ENCODE measurements at places on chromosomes 6 and 20.

DNA sequence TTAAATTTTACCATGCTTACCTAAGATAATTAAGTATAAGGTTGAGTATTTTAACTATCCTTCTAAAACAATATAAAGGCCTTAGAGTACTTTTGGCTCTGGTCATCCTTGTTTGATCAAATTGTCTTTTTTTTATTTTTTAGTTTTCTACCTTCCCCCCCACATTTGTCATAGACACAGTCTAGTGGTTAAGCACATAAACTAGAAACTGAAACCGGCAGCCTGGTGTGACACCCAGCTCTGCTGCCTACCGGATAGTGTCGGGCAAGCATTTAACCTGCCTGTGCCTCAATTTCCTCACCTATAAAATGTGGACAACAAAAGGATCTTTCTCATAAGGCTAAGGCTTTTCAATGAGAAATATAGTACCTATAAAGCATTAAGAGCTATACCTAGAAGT lies 21.6 kb upstream of the TULP4 start:
- DNase-seq: no peak

DNA sequence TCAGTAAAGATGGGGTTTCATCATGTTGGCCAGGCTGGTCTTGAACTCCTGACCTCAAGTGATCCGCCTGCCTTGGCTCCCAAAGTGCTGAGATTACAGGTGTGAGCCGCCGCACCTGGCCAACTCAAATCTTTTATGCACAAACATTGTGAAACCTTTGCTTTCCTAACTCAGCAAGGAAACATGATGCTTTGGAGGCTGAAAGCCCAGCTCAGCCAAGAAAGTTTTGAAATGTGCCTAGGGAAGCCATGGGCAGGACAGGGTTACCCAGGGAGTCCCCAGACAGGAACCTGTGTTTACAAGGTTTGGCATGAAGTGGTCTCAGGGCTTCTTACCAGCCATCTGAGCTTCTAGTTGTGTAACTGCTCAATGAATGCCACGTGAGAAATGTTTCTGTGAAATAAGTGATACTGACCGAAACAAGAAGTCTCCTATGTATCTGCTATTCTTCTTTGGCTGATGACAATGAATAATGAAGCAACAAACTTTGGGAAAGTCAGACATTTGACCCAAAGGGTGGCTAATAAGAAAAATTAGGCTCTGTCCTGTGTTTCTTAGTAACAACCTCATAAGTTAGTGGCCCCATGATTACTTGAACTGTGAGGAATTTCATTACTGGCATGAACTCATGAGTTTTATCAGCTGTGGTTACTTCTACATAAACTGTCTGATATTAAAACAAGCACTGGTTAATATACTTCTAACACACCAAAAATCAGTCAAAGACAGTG lies 163.5 kb downstream of the KIF6 start:
- no peak for DNase-seq

- DNase-seq: no peak
These were observed 234.5 kb upstream of the AGPAT4 start for GRCh38 chr6:161508341-161508740.

- DNase-seq: no peak
These were observed 3.9 kb downstream of the ETV7 start for GRCh38 chr6:36383606-36384005.

- no peak for DNase-seq
These were observed 15.9 kb upstream of the MDGA1 start for GRCh38 chr6:37713529-37714119.

DNA sequence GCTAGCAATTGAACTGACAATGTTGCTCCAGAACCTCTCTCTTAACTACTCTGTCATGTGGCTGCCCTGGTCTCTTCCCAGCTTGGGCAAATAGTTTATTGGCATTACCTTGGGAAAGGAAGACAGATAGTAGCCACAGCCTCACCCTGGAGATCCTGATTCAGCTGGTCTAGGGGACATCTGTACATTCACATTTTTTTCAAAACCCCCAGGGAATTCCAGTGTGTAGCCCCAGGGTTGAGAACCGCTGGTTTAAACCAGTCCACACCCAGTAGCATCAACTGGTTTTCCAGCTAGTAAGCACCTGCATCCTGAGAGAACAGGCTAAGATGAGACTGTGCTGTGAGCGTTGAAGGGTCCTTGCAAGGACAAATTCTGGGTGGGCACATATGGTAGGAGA lies 9.6 kb downstream of the SCUBE3 start:
- no peak for DNase-seq

- no peak for DNase-seq
These were observed 17.3 kb downstream of the TREM1 start for GRCh38 chr6:41269166-41269565.

- DNase-seq: no peak
These were observed 8.6 kb downstream of the GJA1 start for GRCh38 chr6:121443971-121444541.

DNA sequence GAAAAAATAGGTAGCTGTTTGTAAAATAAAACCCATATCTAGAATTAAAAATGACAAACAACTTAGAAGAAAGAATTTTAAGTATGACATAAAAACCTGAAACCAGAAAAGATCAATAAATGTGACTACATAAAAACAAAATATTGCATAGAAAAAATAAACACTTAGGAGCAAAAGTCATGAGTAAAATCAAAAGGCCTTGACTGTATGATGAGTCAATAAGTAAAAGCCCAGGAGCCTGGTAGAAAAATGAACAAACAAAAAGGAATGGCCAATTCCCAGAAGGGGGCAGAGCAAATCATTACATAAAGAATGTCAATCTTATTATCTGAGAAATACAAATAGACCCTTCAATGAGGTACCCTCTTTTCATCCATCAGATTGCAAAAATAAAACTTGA lies 20.7 kb upstream of the ENPP1 start:
- DNase-seq: no peak

GRCh38 chr6:89197141-89197540 lies 20.0 kb downstream of the GABRR1 start:
- no peak for DNase-seq

- no peak for DNase-seq
These were observed 477.1 kb upstream of the SPTLC3 start for GRCh38 chr20:12531626-12532025.

DNA sequence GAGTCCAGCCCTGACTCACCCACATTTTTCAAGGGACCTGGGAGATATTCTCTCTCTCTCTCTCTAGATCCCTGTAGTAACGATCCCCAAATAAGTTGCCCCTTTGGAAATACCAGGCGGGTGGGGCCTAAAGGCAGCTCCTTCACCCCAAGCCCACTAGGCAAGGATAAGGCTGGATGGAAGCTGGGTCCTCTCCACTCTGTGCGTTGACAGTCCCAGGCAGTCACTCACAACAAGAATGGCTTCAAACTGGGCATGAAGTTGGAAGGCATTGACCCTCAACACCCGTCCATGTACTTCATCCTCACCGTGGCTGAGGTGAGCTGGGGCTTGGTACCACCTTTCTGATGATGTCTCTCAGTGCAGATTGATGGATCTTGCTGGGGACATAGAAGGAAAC lies 21.6 kb downstream of the L3MBTL1 start:
- DNase-seq: no peak

DNA sequence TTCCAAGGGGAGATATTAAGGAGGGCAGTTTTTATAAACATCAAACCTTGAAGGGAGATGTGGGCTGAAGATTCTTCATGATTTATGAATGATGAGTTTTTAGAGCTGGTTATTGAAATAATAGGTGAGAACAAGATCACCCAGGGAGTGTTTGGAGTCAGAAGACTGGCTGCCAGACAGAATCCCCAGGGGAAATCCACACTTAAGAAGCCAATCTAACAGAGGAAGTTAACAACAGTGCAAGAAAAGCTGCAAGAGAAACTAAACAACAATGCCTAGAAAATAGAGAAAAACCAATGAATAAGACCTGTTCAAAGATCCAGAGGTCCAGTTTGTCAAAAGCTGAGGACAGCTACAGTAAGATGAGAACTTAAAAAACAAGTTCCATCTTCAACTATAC lies 167.9 kb upstream of the MAN1A1 start:
- DNase-seq: no peak

GRCh38 chr20:845941-846893 lies 12.7 kb downstream of the FAM110A start:
- DNase-seq: no peak

DNA sequence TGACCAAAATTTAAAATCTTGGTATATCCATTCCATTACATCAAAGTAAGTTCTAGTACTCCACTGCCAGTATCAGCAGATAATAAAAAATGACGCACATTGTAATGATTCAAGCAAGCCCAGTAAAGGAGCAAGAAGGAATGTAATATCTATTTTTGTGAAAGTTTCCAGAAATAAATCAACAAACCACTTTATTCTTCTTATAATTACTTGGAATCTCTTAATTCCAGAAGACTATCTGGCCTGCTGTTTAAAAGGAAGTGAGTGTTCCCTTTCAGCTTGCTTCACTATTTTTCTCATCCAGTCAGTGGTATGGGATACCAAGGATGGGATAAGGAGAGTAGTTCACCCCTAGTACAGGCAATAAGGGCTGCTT lies 42.2 kb upstream of the DSE start:
- DNase-seq: no peak

GRCh38 chr6:66638099-66638498 lies 931.1 kb upstream of the EYS start:
- DNase-seq: no peak
